Activated T-cell treated with anti-CD3 and anti-CD28 coated beads, Interleukin-2, amount 50 U/mL, for 4 hours (primary cell): ENCODE measurements at places on chromosomes 11 and 22. TPM values are rescaled to one million over a fixed set of nuclear protein-coding genes. Genes with fewer than 3 reads are reported as not detected.

Gene ZNF280B
- 3.7 TPM for total RNA-seq

Gene SRSF8
- total RNA-seq: 51.7 TPM

Gene GAS2
- total RNA-seq: 2.9 TPM

Gene FGF19
- not detected for total RNA-seq

Gene MPEG1
- total RNA-seq: 0.18 TPM

Gene CARNS1
- total RNA-seq: 1.4 TPM

Gene MTA2
- 220 TPM for total RNA-seq

Gene HBD
- not detected for total RNA-seq

Gene MMP27
- not detected for total RNA-seq

Gene SLC6A5
- total RNA-seq: not detected

Gene DGCR6
- 1.4 TPM for total RNA-seq

Gene VSIG10L2
- not detected for total RNA-seq

Gene ST14
- 0.28 TPM for total RNA-seq

Gene SCGB1C1
- not detected for total RNA-seq

Gene RASSF10
- not detected for total RNA-seq

Gene TRIM29
- not detected for total RNA-seq

Gene MMP13
- not detected for total RNA-seq

Gene ASRGL1
- total RNA-seq: 3.1 TPM

Gene HOATZ
- total RNA-seq: not detected

Gene TOMM22
- 249 TPM for total RNA-seq

Gene OR52H1
- total RNA-seq: not detected

Gene E2F8
- total RNA-seq: 0.92 TPM

Gene OR51E1
- total RNA-seq: not detected

Gene ALDH3B2
- not detected for total RNA-seq

Gene ZP1
- not detected for total RNA-seq

Gene CCDC81
- total RNA-seq: 0.37 TPM

Gene CBX6
- 192 TPM for total RNA-seq
